ENCODE measurements at places on chromosomes 2 and 18.

DNA sequence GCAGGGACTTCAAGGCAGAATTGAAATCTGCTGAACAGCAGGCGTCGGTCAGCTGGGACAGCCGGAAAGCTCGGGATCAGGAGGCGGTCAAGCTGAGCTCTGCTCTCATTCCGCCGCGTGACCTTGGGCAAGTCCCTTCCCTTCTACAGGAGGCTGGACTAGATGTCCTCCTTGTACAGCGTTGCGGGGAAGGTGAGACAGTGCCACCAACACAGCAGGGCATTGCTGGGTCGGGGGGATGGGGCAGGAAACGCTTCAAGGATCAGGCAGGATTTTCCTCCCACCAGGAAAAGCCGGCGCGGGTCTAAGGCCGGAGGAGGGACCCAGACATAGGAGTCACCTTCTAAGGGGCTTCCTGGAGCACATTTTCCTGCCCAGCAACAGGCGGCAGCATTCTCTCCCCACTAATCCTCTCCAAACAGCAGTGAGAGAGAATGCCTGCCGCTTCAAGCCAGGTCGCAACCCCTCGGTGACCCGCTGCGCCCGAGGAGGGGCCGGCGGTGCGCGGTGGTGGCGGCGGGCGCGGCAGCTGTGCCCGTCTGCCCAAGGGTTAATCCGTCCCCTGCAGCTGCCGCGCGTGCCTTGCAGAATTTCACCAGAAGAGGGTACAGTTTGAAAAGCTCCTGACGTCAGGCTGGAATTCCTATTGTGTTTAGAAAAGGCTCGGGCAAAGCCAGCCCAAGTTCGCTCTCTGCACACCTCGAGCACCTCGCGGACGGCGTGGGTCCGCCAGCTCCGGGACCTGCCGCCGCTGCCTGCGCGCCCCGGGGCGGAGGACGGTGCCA, at the start of gene KCNF1:
TSS of gene KCNF1 (plus strand) at position 644 of the 785 bp plus-strand sequence. CDS start 493 bp downstream, outside the sequence.
- no peak for DNase-seq

DNA sequence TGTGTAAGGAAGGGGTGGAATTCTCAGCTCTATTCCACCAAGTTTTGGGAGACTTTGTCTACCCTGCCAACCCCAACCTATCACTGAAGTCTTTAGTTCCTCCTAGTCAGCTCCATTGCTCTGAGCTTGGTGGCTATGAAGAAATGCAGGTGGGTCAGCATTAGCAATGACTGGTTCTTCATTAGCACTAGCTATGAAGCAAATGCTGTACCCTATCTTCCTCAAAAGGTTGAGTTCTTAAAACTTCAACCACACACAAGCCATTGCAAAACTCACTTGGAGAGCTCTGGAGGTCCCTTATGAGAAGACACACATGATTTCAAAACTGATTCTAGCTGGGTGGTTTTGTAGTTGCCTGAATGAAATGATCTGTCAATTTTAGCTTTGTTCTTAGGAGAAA, 193.8 kb downstream of the IKZF2 start:
- no peak for DNase-seq

GRCh38 chr2:152097290-152097800, 1.5 kb downstream of the CACNB4 start:
- no peak for DNase-seq

GRCh38 chr2:100283724-100284501, 38.4 kb downstream of the LONRF2 start:
- no peak for DNase-seq

DNA sequence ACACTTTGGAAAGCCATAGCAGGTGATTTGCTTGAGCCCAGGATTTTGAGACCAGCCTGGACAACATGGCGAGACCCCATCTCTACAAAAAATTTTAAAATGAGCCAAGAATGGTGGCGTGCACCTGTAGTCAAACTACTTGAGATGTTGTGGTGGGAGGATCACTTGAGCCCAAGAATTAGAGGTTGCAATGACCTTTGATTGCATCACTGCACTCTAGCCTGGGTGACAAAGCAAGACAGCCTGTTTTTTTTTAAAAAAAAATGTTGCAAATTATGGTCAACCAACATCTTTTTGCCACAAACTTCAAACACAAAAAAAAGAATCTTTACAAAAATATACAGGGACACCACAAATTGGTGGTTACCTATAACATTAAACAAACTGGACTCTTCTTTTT, 40.3 kb downstream of the MEX3C start:
- no peak for DNase-seq

GRCh38 chr2:76642129-76642528, 880.0 kb downstream of the LRRTM4 start:
- no peak for DNase-seq

All from T-helper 2 cell treated with Interferon-gamma antibody and Interleukin-4, amounts not matched to agents 5 μg/mL and 100 μg/mL, for 36 hours (primary cell).